ELR (cell line): ENCODE measurements at places on chromosomes 12 and 14.

DNA sequence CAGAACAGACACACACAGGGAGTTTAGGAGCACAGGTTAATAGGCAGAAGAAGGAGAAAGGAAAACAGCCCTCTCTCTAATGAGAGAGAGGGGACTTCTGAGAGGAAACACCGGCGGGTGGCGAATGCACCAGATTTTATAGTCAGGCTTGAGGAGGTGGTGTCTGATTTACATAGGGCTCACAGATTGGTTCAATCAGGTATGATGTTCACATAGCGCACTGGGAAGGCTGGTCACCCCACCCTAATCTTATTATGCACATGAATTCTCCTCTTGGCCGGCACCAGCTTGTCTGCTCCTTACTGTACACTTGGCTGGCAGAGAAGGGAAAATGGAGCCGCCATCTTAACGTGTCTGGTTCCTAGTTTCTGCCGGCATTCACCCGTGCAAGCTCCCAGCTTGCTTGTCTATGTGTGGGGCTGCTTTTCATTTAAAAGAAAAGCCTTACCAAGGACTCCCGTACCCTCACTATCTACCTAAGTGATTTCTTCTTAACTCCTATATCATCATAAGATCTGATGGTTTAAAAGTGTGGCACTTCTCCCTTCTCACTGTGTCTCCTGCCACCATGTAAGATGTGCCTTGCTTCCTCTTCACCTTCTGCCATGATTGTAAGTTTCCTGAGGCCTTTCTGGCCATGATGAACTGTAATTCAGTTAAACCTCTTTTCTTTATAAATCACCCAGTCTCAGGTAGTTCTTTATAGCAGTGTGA, 15.1 kb downstream of the BCAT1 start:
- DNase-seq = no peak

- no peak for DNase-seq
These were observed 10.1 kb downstream of the GMFB start for GRCh38 chr14:54478636-54479215.

DNA sequence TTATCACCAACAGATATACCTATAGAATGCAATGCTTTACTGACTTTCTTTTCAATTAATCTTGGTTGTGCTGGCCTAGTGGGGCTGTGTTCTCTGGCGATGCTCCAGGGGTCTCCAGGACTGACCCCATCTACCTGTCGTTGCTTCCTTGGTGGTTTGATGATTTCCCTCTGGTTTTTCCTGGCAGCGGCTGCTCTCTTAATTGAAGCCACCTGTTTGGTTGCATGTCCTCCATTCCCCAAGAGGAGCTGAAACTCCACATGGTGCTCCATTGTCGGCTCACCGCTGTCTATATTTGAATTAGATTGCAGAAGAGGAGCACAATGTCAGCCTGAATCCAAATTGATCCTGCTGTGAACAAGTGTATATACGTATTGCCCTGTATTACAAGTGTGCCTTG, 7.1 kb upstream of the IFNG-AS1 start:
- no peak for DNase-seq

- DNase-seq = no peak
These were observed 141.1 kb downstream of the PCNX1 start for GRCh38 chr14:71048393-71048792.

DNA sequence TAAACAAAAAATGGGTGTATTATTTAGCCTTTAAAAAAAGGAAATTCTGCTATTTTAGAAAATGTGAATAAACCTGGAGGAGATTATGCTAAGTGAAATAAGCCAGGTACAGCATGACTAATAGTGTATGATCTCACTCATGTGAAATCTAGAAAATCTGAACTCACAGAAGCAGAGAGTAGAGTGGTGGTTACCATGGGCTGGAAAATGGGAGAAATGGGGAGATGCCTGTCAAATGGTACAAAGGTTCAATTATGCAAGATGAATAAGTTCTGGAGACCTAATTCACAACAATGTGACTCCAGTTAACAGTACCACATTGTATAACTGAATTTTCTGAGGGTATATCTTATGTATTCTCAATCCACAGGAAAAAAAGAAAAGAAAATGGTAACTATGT, 17.4 kb upstream of the LEMD3 start:
- peak; percentile 11 for DNase-seq

- no peak for DNase-seq
These were observed 39.5 kb downstream of the SYNE2 start for GRCh38 chr14:63892265-63892664.

- DNase-seq = no peak
These were observed 229.8 kb upstream of the FLRT2 start for GRCh38 chr14:85300107-85300506.

DNA sequence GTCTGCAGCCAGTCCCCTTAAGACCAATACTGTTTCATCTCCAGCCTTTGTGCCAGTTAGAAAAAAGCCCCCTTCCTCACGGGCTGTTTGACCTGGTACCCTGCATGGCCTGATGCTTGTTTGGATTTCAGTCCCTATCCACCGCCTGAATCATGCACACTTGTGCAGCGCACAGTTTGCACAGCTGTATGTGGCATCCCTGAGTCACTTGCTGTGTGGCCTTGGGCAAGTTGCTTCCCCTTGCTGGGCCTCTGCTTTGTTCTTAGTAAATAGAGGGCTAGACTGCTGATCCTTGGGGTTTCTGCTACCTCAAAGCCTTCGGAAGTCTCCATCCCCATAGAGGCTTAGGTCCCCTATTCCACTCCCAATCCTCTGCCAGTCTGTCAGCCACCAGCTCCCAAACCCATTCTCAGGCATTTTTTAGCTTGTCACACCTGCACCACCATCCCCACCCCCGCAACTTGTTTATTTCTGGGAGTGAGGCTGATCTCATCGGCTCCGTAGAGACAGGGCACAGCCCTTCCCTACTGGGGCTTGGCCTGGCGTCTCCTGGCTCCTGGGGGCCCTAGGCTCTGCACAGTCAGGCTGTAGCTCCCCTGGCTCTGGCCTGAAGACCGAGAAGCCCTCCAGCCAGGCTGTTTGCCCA, 8.8 kb downstream of the KRT80 start:
- peak; percentile 64 for DNase-seq

DNA sequence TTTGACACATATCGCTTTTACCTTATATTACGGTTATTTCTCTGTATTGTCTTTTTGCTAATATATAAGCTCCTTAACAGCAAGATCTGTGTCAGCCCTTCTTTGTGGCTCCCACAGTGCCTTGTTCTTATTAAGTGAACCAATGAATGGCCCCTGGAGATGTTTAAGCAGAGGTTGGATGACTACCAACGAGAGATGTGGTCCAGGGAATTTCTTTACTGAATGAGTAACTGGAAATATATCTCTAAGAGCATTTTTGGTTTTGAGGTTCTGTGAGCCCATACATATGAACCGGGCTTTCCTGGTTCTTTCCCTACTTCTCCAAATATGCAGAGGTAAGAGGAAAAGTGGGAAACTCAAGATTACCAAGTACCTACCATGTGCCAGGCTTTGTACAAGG, 23.5 kb downstream of the CALCOCO1 start:
- DNase-seq = peak; percentile 47

DNA sequence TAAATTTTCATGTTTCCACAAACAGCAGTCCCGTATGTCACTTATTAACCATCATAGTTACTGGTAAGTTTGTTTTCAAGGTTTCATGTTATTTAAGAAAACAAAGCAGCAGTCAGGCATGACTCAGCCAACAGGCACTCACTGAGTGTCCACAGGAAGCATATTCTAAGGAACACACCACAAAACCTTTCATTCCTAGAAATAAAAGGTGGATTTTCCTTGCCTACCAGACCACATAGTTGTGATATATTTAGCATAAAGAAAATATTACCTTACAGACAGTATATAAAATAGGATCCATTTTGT, 143.3 kb upstream of the AVPR1A start:
- peak; percentile 82 for DNase-seq

- peak; percentile 56 for DNase-seq
These were observed 72.6 kb downstream of the LRP6 start for GRCh38 chr12:12194206-12194605.

GRCh38 chr14:101600891-101601605, 39.8 kb downstream of the DIO3 start:
- DNase-seq = no peak

DNA sequence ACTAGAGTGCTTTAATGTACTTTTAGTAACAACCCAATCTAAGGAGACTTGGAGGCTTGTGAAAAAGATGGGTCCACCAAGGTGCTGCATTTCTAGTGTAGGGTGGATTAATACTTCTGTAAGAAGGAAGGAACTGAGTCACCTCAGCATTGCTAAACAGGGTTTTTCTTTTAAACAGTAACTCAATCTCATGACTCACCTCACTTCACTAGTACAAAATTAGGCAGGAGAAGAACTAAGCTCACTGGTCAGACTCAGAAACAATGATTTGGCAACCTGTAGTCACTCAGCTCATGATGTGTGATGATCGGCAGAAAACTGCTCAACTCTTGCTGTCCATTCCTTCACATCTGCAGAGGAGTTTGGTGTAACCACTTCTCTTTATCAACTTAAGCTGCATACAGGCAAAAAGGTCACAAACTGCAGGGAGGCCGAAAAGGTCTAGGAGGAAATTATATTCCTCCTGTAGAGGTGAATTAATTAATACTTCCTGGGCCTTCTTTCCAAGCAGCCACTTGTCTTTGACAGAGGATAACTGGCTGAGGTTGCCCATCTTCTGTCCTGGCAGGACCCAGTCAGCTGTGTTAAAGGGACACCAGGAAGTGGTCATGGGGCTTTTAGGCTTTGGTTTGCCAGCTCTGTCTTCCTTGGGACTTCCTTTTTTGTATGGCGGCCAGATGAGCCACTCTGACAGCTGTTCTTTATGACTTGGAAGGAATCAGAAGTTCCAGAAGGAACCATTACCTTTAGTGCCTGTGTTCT, 466.9 kb downstream of the FUT8 start:
- DNase-seq = peak; percentile 82

- DNase-seq = no peak
These were observed 98.7 kb downstream of the CAND1 start for GRCh38 chr12:67367843-67368242.

DNA sequence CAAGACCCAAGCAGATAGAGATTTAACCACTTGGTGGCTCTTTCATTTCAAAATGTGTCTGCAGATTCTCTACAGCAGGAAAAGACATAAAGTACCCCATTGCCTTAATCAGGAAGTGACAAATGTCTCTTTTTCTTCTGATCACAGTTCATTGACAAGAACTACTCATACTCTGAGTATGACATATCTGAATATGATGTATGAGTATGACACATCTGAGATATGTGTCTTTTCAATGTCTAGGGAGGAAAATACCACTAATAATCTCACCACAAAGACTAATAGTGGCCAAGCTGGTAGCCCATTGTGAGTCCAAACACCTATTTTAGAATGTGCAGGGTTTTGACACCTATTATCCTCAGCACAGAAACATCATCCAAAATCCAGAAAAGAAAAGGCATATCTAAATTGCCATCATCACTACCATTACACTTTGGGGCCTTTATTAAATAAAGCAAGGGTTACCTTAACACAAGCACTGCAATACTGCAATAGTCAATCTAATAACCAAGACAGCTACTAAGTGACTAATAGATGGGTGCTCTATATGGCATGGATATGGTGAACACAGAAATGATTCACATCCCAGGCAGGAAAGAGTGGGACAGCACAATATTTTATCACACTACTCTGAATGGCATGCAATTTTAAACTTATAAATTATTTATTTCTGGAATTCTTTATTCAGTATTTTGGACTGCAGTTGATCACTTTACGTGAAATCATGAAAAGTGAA, 243.7 kb upstream of the FAR2 start:
- DNase-seq = no peak

DNA sequence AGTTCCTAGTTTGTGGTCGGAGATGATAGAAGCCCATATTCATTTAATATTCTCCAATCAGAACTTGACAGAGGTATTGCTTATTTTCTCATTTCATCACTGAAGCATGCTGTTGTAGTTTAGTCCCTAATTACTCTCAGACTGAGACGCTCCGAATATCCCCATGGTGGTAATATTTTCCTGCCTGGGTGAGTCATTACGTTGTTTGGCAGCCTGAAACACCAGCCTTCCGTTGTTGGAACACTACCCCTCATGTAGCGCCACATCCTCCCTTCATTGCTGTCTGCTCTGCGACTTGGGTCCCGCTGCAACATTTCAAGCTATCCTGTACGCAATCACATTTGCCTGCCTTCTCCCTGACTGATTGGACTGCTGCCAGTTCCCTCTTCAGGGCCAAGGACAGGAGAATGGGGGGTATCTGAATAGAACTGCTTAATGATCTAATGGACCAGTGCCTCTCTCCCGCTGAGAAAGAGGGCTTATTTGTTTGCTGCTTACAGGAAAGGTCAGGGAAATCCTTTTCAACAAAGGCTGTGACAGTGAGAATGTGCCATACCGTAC, 369.1 kb downstream of the NPAS3 start:
- peak; percentile 1 for DNase-seq

- DNase-seq = no peak
These were observed 14.0 kb upstream of the TMTC1 start for GRCh38 chr12:29797565-29798355.

DNA sequence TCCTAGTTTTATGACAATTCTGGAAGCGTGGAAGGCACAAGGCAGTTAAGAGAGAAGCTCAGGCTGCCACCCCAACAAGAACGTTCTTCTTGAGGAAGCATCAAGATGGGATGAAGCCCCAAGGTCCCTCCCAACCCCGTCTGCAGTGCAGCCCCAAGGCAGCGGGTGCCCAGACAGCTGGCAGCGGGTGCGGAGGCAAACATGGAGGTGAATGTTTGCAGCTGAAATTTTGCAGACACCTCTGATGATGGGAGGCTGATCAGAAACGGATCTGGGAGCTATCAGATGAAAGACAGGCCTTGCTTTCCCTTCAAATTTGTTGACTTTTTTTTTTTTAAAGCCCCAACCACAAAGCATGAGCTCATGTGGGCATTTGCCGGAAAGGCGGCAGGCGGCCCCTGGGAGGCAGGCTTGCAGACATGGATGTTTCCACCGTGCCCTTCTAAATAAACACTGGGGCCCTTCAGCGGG, 230.7 kb upstream of the RTL1 start:
- DNase-seq = no peak

GRCh38 chr12:44582521-44582920, 293.6 kb downstream of the NELL2 start:
- no peak for DNase-seq

- peak; percentile 38 for DNase-seq
These were observed 77.5 kb upstream of the CPSF6 start for GRCh38 chr12:69161829-69162228.
